ENCODE measurements at places on chromosomes 4 and X. TPM values are rescaled to one million over a fixed set of nuclear protein-coding genes. Genes with fewer than 3 reads are reported as not detected.

- H3K36me3 ChIP-seq: no peaks in the 10 kb centered on the region
- H3K27me3 ChIP-seq: peaks cover 44% of the 10 kb centered on the region
- DNase-seq: no peak
- no peak overlapping the region for H3K27ac ChIP-seq
Observed at GRCh38 chr4:169791062-169791461, 33.3 kb upstream of the HPF1 start.

GRCh38 chr4:168877511-168878491 lies 132.3 kb downstream of the CBR4 start:
- peaks cover 71% of the 10 kb centered on the region for H3K27me3 ChIP-seq
- peak overlapping the region; percentile 70 for H3K4me3 ChIP-seq
- H3K27ac ChIP-seq: no peak overlapping the region
- H3K4me1 ChIP-seq: peaks cover 6% of the 10 kb centered on the region
- H3K36me3 ChIP-seq: peaks cover 2% of the 10 kb centered on the region

- H3K4me3 ChIP-seq: no peak overlapping the region
- no peak for DNase-seq
Observed at GRCh38 chr4:64882311-64883086, 473.2 kb upstream of the TECRL start.

GRCh38 chr4:114423582-114423981 lies 175.0 kb upstream of the UGT8 start:
- H3K4me1 ChIP-seq: no peaks in the 10 kb centered on the region
- no peak for DNase-seq
- H3K27ac ChIP-seq: no peak overlapping the region
- H3K36me3 ChIP-seq: no peaks in the 10 kb centered on the region

DNA sequence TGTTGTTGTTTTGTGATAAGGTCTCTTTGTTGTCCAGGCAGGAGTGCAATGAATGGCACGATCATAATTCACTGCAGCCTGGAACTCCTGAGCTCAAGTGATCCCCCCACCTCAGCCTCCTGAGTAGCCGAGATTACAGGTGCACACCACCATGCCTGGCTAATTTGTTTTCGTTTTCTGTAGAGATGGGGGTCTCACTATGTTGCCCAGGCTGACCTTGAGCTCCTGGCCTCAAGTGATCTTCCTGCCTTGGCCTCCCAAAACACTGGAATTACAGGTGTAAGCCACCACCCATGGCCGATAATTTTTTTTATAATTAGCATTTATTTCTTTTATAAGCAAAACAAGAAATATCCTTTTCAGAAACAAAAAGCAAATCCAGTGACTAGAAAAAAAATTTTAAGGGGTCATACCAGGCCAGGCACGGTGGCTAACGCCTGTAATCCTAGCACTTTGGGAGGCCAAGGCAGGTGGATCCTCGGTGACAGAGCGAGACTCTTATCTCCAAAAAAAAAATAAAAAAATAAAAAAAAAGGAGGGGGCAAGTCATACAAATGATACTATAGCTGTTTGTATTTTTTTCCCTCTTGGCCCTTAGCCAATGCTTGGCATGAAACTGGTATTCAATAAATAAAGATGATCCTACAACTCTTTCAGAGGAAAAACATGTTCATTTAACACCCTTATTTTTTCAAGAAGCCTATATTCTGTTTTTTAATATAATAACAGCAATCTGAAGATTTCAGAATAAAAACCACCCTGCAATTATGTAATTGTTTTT lies 3.4 kb downstream of the PLAC8 start:
- H3K27me3 ChIP-seq: no peaks in the 10 kb centered on the region
- no peak for DNase-seq
- peak overlapping the region; percentile 98 for H3K27ac ChIP-seq

DNA sequence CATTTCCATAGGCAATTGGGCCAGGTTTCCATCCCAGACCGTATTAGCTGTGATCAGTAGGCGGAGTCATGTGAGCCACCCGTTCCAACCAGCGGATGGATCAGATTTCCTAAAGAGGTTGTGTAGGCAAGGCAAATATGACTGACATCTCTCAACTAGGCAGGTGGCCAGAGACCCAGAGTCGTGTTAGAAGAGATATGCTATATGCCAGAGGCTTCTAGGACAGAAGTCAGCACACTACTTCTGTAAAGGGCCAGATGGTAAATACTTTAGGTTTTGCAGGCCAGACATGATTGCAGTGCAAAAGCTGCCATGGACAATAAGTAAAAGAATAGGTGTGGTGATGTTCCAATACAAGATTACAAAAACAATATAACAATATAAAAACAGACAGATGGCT lies 788.4 kb downstream of the RPA4 start:
- no peak for DNase-seq
- H3K36me3 ChIP-seq: no peaks in the 10 kb centered on the region
- H3K27ac ChIP-seq: no peak overlapping the region
- peaks cover 2% of the 10 kb centered on the region for H3K27me3 ChIP-seq
- no peaks in the 10 kb centered on the region for H3K4me1 ChIP-seq
- no peak overlapping the region for H3K4me3 ChIP-seq

DNA sequence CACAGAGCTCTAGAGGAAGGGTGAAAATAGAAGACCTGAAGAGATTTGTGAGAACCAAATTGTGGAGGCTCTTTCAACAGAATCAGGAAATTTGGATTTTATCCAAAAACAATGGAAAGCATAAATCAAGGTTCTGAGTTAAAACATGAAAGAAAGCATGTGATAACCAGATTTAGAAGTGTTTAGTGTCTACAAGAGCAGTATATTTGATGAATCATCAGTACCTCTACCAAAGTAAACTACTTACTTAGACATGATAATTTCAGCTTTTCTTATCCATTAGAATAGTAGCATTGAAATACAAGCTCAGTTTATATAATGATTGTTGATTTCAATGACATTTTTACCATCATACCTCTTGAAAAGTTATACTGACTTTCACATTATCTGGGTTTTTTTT lies 25.9 kb upstream of the INTU start:
- H3K4me3 ChIP-seq: no peak overlapping the region
- no peak overlapping the region for H3K27ac ChIP-seq
- peaks cover 17% of the 10 kb centered on the region for H3K27me3 ChIP-seq
- no peaks in the 10 kb centered on the region for H3K4me1 ChIP-seq
- no peak for DNase-seq

DNA sequence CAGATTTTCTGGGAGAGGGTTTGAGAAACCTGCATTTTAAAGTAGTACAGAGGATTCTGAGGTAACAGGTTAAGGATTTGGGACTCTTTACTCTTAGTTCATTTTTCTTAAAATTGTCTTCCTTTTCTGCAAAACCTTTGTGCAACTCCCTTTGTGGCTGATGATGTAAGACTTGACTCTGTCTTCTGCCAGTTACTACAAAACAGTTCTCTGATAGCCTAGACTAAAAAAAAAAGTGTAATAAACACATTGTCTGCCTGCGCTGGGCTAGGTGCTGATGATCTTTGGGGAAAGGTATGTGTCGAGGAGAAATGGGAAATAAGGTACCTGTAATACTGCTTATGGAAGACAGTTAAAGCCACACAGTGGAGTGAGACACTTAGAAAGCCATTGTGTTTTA lies 28.7 kb downstream of the IL13RA1 start:
- no peaks in the 10 kb centered on the region for H3K4me1 ChIP-seq
- H3K27ac ChIP-seq: no peak overlapping the region
- no peak for DNase-seq
- H3K36me3 ChIP-seq: no peaks in the 10 kb centered on the region
- peaks cover 3% of the 10 kb centered on the region for H3K27me3 ChIP-seq

GRCh38 chr4:25951390-25951952 lies 37.5 kb downstream of the SMIM20 start:
- H3K4me3 ChIP-seq: no peak overlapping the region
- peaks cover 25% of the 10 kb centered on the region for H3K27me3 ChIP-seq
- H3K27ac ChIP-seq: no peak overlapping the region
- H3K36me3 ChIP-seq: no peaks in the 10 kb centered on the region
- H3K4me1 ChIP-seq: peaks cover 12% of the 10 kb centered on the region
- no peak for DNase-seq

DNA sequence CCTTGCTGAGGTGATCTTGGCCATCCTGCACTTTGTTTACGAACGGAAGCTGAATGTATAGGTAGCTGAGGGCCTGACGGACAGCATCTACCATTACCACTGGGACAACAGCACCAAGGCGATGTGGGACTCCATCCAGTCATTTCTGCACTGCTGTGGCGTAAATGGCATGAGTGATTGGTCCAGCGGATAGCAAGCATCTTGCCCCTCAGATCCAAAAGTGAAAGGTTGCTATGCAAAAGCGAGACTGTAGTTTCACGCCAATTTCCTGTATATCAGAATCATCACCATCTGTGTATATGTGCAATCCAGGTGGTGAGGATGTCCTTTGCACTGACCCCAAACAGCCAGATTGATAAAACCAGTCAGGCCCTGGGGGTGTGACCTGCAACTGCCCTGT lies 4.2 kb upstream of the PYURF start:
- peaks cover 23% of the 10 kb centered on the region for H3K4me1 ChIP-seq
- peaks cover 1% of the 10 kb centered on the region for H3K36me3 ChIP-seq
- DNase-seq: no peak
- H3K27ac ChIP-seq: no peak overlapping the region
- H3K4me3 ChIP-seq: no peak overlapping the region

DNA sequence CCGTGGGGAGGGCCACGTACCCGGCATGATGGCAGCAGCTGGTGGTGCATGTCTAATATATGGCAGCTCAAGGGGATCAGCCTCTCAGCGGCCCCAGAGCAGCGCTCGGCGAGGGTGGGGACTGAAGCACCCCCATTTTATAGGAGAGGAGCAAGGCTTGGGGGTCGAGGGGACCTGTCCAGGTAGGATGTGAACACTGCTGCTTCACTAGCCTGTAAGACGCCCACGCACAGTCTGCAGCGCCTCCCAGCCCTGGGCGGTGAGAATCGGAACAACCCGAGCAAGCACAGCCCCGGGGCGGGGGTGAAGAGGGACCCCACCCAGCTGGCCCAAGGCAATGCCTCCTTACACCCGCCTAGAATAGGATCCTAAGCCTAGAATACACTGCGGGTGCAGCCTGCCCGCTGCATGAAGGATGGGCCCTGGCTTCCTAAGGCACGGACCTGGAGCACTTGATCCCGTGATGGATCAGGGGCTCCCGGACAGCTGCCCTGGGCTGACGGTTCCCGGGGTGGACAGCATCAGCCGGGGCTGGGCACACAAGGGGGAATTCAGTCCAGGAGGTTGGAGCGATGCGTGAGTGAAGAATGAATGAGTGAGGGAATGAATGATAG lies 17.6 kb downstream of the ADRA2C start:
- no peaks in the 10 kb centered on the region for H3K27me3 ChIP-seq
- no peak overlapping the region for H3K4me3 ChIP-seq
- peak; percentile 24 for DNase-seq
- no peak overlapping the region for H3K27ac ChIP-seq
- no peaks in the 10 kb centered on the region for H3K4me1 ChIP-seq
- H3K36me3 ChIP-seq: no peaks in the 10 kb centered on the region

DNA sequence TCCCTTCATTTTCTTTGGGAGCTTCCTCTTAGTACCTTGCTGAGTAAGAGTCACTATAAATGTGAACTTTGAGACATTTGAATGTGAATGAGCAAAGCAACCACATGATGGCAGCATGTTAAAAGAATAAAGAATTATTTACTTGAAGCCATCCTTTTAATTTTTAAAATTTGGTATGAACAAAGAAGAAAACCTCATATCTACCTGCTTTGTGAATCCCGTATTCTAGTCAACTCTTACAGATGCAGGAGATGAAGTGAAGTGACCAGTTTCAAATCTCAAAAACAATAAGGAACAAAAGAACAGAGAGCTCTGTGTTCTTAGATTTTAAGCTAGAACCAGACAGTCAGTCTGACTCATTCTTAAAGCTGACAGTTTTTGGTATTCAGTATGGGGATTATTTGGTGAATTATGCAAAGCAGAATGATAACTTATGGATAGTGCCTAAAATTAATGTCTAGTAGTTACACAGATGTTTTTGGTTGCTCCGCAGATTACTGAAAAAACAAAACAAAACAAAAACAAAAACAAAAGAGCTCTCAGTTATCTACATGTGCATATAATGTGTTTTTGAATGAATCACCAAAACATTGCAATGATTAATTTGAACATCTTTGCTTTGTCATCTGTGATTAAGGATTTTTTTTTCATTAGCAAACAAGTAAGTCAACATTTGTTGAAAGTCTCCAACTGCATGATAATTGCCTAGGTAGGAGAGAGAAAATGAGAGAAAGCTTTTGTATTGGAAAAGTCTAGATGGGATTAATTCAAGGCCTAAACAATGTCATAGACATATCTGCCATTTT lies 48.2 kb upstream of the H2AZ1 start:
- DNase-seq: peak; percentile 10
- no peak overlapping the region for H3K4me3 ChIP-seq
- H3K27ac ChIP-seq: peak overlapping the region; percentile 59
- peaks cover 5% of the 10 kb centered on the region for H3K27me3 ChIP-seq

GRCh38 chr4:7108046-7108625 lies 40.3 kb upstream of the GRPEL1 start:
- no peak overlapping the region for H3K4me3 ChIP-seq
- no peak for DNase-seq
- H3K4me1 ChIP-seq: no peaks in the 10 kb centered on the region
- no peaks in the 10 kb centered on the region for H3K27me3 ChIP-seq

DNA sequence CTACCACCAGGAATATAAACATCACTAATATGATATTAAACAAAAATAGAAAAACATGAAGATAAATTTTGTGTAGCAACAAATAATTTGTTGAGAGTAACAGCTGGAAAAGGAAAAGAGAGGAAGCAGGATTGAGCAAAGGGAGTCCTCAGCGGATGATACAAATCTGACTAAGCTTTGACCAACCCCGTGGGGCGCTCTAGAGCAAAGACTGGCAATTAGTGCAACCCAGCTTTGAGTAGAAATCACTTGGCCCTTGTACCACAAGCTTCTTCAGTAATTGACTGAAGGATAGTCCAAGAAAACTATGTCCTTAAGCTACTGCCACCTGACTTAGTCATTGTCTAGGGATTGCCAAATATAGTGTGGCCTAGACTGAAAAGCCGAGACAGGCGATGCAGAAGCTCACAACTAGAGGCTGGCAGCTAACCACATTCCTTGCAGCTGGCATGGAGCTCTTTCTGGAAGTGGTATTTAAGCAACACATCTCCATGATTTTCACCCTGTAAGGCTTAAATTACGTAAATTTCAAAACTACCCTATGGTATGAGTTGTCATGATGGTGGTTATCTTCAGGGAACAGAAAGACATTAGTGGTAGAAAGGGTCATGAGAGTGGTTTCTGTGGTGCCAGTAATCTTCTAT lies 396.0 kb downstream of the PDGFC start:
- no peak overlapping the region for H3K27ac ChIP-seq
- no peaks in the 10 kb centered on the region for H3K27me3 ChIP-seq
- H3K4me3 ChIP-seq: no peak overlapping the region
- no peaks in the 10 kb centered on the region for H3K36me3 ChIP-seq
- no peak for DNase-seq
- no peaks in the 10 kb centered on the region for H3K4me1 ChIP-seq

CDKL2 gene
- 0.79 TPM for total RNA-seq

MMGT1 gene
- 17.0 TPM for total RNA-seq

UBE2K gene
- total RNA-seq: 69.5 TPM

TIMP1 gene
- 6.7 TPM for total RNA-seq

MAGEA2B gene
- not detected for total RNA-seq

EIF2S3 gene
- total RNA-seq: 366 TPM

RENBP gene
- 11.3 TPM for total RNA-seq

UGT2B15 gene
- not detected for total RNA-seq

NSG1 gene
- 1.9 TPM for total RNA-seq

AWAT2 gene
- total RNA-seq: not detected

Data from activated naive CD4-positive, alpha-beta T cell treated with anti-CD3 and anti-CD28 coated beads for 36 hours (primary cell).